Adipocyte (in vitro differentiated cells): ENCODE measurements at places on chromosomes 13 and 19.
A peak's percentile ranks its signal among the peaks of the same experiment; 100 is the strongest.

- DNase-seq: peak; percentile 65
Observed at GRCh38 chr13:24288870-24289269, 20.5 kb upstream of the C1QTNF9 start.

DNA sequence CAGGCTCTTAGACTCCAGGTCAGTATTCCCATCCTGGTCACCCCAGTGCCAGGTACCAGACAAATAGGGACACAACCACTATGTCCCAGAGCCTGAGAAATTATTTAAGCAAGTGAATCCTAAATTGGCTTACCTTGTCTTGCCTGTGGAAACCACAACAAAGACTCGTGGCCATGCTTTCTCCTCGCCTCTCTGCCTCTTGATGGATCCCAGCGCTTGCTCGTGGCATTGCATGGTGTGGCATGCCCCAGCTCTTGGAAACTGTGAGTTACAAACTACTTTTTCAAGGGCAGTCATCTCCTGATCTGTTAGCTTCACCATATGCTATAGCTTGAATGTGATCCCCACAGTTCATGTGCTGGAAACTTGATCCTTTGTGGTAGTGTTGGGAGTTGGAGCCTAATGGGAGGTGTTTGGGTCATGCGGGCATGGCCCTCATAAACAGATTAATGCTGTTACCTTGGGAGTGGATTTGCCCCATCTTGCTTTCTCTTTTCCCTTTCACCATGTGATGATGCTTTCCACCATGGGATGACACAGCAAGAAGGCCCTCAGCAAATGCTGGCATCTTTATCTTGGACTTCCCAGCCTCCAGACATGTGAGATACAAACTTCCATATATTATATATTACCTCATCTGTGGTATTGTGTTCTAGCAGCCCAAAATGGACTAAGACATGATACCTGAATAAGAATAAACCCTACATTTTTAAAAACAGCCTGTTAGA is 31.2 kb downstream of the SPRYD7 start:
- no peak for DNase-seq

DNA sequence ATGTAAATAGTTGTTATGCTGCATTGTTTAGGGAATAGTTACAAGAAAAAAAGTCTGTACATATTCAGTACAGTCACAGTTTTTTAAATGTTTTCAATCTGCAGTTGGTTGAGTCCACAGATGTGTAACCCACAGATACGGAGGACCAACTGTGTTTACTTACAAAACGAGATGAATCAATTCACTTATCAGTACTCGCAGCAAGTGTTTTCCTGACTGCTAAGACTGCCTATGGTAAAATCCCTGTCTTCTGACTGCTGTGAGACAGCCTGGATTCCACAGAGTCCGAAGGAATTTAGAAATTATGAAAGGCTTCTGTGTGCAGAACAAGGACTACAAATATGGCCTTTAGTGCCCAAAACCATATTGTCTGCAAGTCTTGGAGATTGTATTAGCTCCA is 45.7 kb upstream of the C1QTNF9 start:
- peak; percentile 66 for DNase-seq

GRCh38 chr13:110396913-110397381 is 89.9 kb downstream of the COL4A2 start:
- peak; percentile 99 for DNase-seq

DNA sequence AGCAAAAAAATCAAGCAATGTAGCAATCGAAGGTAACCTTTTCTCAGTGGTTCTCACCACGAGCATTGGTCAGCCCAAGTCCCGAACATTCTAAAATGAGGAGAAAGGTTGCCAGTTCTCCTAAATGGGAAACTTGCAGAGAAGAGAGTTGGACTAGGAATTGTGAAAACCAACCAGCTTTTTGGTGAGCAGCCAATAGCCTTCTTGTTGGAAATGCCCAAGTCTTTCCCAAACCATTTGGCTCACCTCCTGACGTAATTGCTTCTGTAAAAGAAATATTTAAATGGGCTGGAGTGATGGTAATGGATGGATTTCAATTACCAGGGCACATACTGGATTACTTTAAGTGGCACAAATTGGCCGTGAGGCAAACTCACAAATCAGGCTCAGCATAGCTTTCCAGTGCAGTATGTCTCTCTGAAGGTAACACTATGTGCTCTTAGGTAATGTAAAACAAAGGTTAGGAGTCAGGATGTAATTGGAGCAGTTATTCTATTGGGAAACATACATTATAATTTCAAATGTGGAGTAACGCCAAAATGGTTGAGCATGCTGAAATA is 423.2 kb downstream of the KLF5 start:
- no peak for DNase-seq

- no peak for DNase-seq
Observed at GRCh38 chr19:3320354-3320670, 46.1 kb upstream of the NFIC start.

DNA sequence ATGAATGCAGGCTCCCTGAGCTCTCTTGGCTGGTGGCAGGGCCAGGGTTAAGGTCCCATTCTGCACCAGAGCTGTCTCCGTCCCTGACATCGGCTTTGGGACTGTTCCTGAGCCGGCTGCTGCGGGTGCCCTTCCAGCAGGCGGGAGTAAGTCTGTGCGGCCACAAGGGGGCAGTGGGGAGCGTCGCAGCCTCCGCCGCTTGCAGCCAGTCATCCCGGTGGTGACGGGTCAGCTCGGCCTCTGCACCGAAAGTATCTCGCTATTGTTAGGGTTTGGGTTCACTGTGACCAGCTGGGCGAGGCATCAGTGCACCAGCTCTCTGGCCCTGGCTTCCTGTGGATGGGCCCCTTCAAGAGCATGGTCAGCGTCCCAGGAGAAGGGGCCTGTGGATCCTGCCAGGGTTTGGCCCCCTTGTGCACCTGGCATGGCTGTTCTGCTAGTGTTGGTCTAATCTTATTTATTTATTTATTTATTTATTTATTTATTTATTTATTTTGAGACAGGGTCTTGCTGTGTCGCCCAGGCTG is 15.1 kb downstream of the NDUFB7 start:
- DNase-seq: peak; percentile 89

DNA sequence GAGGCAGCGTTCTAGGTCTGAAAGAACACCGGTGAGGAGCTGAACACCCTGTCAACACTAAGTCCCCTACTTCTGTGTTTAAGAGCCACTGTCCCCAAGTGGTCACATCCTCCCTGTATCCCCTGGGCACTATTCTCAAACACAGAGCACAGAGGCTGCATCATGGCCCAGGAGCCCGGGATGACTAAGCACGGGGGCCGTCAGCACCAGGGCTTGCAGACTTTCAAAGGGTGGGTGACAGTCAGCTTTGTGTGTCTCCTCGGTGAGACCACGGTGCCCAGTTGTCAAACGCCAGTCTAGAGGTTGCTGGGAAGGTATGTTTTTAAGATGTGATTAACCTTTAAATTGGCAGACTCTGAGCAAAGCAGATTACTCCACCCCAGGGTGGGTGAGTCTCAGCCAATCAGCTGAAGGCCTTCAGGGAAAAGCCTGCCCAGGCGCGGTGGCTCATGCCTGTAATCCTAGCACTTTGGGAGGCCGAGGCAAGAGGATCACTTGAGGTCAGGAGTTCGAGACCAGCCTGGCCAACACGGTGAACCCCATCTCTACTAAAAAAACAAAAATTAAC is 8.0 kb downstream of the MAP2K2 start:
- no peak for DNase-seq

- no peak for DNase-seq
Observed at GRCh38 chr19:17495639-17496296, 15.7 kb upstream of the PGLS start.

GRCh38 chr19:45100846-45101252 is 7.9 kb downstream of the PPP1R37 start:
- no peak for DNase-seq

DNA sequence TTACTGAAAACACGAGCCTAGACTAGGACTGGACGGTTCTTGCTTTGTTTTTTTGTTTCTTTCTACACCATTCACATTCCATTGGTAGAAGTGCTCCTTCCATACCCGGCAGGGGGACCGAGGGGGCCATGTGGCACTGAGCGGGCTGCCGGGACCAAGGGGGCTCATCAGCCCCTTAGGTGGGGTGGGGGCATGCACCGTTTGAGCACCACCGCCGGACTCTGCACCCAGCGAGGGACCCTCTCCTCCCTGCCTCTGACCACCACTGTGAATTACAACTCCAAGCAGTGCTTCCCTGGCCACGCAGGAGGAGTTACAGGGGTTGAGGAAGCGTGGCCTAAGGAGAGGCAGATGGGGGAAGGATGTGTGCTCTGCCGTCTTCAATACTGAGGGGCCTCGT is 15.0 kb upstream of the CFAP97D2 start:
- DNase-seq: no peak

- DNase-seq: no peak
Observed at GRCh38 chr13:49218493-49219051, 1.6 kb upstream of the MLNR start.

GRCh38 chr13:93723316-93723715 is 496.7 kb downstream of the GPC6 start:
- peak; percentile 24 for DNase-seq

- peak; percentile 21 for DNase-seq
Observed at GRCh38 chr13:80054806-80055205, 286.1 kb downstream of the SPRY2 start.

- no peak for DNase-seq
Observed at GRCh38 chr13:43596924-43597598, 189.7 kb downstream of the ENOX1 start.

DNA sequence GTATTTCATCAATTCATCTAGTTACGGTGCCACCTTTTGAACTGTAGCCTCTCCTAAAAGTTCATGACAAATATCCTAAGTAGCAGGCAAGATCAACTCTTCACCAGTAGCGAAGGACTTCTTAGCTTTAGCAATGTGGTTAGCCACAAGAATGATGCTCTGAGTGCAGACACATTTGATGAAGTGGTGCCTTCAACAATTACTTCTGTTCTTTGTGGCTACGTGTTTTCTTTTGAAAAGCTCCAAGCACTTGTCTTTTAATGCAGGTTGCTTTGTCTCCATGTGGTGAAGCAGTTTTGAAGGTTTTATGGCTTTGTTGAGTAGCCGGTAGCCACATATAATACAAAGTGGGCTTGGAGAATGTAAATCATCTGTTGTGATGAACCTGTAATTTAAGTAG is 194.7 kb downstream of the B3GLCT start:
- no peak for DNase-seq

DNA sequence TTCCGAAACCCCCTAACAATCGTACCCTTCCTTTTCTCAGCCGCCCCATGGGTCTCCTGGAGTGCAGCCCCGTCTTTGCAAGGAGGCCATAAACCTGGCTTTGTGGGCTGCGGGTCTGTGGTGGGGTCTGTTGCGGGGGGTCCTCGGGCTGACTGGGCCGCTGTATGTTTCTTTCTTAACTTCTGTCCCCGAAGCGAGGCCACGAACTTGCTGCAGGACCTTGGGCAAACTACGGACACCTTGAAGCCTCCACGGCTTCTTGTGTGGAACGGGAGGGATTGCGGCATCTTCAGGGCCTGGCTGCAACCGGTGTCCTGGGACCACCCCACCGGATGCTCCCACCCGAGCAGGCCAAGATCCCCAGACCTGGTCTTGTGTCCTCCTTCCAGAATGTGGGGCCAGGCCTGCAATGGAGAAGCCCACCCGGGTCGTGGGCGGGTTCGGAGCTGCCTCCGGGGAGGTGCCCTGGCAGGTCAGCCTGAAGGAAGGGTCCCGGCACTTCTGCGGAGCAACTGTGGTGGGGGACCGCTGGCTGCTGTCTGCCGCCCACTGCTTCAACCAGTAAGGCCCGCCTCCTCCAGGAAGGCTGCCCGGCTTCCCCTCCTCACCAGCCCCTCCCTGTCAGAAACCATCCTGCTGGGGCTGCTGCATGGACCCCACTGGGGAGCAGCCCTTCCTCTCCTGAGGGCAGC is 12.0 kb downstream of the TIMM13 start:
- no peak for DNase-seq

- DNase-seq: no peak
Observed at GRCh38 chr13:52344108-52344507, 61.9 kb downstream of the THSD1 start.

DNA sequence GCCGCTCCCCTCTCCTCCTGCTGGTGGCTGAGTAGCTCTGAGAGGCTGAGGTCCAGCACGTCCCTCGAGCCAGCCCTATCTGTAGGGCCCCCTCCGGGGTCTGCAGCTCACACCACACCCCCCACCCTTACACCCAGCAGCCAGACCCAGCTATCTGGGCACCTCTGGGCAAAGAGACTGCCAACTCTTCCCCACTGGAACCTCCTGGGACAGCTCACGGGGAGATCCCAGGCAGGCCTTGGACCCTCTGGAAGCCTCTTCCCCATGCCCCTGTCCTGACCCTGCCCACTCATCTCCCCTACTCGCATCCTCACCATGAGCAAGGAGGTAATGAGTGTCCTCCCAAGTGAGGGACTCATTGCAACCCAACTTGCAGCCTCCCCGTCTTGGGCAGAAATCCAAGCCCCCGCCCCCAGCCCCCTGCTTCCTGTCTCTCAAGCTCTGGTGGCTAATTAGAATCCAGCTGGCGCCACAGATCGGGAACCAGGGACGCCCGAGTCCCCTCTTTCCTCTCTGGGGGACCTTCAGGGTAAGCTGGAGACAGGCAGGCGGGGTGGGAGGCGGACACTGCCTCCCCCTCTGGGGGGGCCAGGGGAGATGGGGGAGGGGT is 22.1 kb downstream of the ADGRL1 start:
- DNase-seq: no peak

- DNase-seq: peak; percentile 50
Observed at GRCh38 chr13:30905932-30906383, at the start of gene MEDAG. MEDAG (plus strand) TSS chr13:30906271; CDS start chr13:30906516, 245 bp downstream.

GRCh38 chr13:28251466-28251865 is 113.1 kb downstream of the PAN3 start:
- no peak for DNase-seq

DNA sequence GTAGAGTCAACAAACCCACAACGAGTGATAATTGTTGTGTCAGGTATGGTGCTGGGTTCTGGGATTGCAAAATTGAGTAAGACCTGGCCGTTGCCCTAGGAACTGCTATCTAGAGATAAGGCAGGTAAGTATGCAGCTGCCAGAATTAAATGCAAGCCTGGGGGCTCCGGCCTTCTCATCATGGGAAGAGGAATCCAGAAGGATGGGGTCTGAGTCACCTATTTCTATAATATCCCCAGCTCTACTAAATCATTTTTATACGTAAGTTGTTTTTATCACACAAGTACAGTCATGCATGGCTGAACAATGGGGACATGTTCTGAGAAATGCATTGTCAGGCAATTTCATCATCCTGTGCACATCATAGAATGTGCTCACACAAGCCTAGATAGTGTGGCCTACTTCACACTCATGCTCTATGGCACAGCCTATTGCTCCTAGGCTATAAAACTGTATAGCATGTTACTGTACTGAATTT is 203.0 kb downstream of the KLF5 start:
- no peak for DNase-seq

DNA sequence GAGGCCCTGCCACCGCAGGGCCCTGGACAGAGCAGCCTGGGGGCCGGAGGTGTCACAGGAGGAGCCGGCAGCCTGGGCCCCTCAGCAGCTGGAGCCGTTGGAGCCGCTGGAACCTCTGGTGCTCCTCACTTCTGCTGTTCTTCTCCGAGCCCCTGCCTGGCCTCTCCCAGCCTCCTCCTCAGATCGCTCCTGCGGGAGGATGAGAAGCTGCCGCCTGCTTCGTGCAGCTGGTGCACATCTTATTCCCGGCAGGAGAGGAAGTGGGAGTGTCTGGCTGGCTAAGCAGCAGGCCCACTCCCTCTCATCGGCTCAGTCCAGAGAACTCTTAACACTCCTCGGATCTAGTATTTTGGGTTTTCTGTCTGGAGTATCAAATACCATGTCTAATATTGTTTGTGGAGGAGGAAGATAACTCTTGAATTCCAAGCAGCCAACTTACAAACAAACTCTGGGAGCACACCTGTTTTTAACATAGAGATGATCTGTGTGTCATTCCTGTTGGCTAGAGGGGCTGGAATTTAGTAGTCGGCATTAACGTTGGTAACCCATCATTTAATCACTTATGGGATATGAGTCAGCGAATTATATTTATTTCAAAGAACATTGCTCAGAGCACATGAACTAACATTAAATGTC is 37.1 kb upstream of the RNF113B start:
- DNase-seq: no peak
